Femur (tissue), 1 donor: ENCODE measurements at places on chromosomes 4 and X.

- DNase-seq = no peak
Observed at GRCh38 chrX:41276661-41277506, 57.1 kb upstream of the DDX3X start.

- DNase-seq = no peak
Observed at GRCh38 chrX:70969635-70970481, 39.0 kb upstream of the SLC7A3 start.

- no peak for DNase-seq
Observed at GRCh38 chr4:2044119-2044485, 15.0 kb upstream of the NAT8L start.

DNA sequence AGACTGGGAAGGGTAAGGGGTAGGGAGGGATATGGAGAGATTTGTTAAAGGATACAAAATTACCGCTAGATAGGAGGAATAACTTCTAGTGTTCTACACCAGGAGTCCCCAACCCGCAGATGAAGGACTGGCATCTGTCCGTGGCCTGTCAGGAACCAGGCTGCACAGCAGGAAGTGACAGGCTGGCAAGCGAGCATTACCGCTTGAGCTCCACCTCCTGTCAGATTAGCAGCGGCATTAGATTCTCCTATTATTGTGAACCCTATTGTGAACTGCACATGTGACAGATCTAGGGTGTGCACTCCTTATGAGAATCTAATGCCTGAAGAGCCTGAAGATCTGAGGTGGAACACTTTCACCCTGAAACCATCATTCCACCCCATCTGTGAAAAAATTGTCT, 27.9 kb upstream of the BBS7 start:
- no peak for DNase-seq

GRCh38 chrX:123648028-123648810, 84.6 kb downstream of the THOC2 start:
- DNase-seq = peak; percentile 41

DNA sequence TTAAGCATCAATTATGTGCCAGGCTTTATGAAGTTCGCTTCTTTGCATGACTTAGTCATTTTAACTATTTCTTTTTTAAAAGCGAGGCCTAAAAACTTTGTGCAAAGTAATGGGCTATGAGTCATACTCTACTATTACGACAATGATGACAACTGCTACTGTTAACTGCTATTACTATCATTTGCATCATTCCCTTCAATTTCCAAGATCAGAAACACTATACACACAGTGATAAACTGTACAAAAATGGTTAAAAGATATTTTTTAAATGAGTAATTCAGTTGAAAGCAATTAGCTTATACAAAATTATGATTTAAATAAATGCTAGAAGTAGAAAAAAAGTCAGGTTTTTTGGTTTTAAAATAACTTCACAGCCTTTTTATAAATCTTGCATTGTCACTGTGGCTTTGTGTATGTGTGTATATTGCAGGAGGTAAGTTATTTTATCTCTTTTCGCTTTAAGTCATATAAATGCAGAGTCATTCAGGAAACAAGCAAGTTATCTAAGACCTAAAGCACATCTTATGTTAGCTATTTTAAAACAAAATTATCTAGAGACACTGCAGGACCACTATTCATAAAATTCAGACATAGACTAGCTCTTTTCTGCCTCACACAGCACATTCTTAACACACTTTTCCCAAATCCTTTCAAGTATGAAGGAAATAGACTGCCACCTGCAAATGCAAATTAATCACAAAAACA, 18.5 kb upstream of the CXCL3 start:
- DNase-seq = no peak

DNA sequence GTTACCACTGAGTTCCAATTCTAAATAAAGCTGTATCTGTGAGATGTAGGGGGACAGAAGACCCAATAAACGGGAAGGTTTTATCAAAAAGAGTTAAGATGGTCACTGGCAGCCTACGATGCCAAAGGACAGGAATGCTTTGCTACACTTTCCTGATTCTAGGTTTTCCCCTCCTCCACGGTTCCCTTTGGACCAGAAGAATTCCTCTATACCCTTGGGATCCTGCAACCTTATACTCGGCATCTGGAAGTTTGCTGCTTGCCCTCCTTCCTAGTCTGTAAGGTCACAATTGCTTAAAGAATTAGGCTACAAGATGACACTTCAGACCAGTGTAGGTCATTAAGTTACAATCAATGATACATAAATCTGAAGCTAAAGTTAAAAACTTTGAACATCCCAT, 64.3 kb downstream of the SCML2 start:
- DNase-seq = no peak

DNA sequence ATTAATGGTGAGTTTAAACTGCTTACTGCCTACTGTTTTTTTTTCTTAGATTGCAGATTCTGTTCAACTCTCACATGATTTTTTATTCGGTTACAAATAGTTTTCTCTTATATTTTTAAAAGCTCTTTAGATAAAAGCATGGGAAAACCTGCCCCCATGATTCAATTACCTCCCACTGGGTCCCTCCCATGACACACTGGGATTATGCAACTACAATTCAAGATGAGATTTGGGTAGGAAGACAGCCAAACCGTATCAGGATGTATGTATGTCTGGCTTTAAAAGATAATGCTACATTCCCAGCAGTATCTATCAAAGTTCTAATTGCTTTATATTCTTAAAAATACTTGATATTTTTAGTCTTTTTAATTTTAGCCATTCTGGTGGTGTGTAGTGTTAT, 131.5 kb downstream of the JADE1 start:
- DNase-seq = no peak

DNA sequence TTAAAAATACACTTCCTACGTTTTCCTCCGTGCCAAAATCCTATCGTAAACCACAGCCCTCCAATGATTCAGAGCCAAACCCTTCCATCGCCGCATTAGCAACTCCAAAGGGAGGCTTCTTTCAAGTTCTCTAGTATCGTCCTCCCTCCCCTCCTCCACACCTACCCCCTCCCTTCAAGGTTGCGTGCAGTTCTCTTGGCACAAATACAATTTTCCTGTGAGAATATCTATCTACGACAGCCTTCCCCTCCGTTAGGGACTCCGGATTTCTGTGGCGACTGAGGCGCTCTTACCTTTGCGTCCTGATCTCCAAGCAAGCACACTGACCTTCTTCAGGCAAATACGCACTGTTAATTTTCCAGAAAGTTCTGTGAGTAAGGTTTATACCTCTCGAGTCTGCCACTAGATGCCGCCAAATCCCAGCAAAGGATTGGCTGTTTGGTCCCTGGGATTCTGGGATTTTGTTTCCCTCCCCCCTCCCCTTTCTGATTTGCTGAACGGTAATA, 1.2 kb upstream of the MORF4L2 start:
- DNase-seq = peak; percentile 83

DNA sequence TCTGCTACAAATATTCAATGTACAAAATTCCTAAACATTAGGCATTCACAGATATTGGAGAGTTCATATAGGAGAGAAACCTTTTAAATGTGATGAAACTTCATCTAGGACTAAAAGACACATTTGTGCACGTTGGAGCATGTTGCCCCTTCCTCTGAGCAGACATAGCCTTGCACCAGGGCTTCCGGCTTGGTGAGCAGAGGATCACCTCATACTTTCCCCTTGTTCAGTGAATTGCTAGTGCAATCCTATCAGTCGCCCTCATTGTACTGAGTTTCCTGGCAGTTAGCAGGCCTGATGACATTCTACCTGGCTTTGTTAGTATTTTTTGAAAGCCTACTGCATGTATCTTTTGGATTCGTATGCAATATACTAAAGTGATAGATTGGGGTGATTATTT, 466.2 kb downstream of the SPRY1 start:
- no peak for DNase-seq

GRCh38 chrX:47215291-47215900, 3.1 kb upstream of the CDK16 start:
- peak; percentile 20 for DNase-seq

GRCh38 chrX:132810964-132811712, 147.3 kb downstream of the HS6ST2 start:
- no peak for DNase-seq

DNA sequence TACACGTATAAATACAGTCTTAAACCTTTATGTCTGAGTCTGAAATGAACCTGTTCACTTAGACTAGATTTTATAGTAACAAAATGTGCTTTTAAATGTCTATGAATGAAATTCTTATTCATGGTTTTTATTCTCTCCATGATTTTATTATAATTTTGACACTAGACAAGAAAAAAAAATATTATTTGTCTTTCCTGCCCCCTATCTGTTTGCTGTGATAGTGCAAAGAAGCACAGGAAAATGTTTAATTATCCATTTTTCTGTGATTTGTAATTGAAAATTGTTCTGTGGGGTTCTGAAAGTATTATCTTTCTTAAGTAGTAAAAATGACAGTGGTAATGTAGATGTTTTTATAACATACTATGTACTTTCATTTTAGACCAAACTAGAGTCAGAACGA, 52.0 kb downstream of the INTS6L start:
- no peak for DNase-seq
